ENCODE measurements at places on chromosomes 16 and 17.

- no peak for DNase-seq
Measured at GRCh38 chr17:56831369-56832095, 2.2 kb downstream of the C17orf67 start.

DNA sequence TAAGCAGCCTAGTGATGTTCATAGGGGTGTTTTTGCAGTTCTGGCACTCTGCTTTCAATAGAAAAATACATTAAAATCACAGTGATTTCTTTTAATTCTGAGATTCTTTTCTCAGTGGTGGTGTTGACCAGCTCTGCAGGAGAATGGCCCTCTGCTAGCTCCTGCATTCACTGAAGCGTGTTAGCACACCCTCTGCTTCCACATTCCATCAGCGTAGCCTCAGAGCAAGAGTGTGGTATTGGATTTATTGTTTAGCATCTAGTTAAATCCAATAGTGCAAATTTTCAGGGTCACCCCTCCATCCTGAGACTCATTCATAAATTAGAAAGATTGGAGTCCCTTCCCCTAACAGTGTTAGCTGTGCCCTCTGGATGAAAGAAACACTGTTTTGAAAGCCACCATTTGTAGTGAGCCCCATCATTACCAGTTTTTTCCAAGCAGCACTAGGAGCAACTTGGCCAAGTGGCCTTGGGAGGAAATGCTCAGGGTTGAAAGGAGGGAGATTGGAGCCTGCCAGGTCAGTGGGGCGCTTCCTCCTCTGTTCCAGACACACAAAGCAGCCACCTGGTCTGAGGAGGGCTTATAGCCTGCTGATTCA, 45.7 kb downstream of the B9D1 start:
- DNase-seq = no peak

DNA sequence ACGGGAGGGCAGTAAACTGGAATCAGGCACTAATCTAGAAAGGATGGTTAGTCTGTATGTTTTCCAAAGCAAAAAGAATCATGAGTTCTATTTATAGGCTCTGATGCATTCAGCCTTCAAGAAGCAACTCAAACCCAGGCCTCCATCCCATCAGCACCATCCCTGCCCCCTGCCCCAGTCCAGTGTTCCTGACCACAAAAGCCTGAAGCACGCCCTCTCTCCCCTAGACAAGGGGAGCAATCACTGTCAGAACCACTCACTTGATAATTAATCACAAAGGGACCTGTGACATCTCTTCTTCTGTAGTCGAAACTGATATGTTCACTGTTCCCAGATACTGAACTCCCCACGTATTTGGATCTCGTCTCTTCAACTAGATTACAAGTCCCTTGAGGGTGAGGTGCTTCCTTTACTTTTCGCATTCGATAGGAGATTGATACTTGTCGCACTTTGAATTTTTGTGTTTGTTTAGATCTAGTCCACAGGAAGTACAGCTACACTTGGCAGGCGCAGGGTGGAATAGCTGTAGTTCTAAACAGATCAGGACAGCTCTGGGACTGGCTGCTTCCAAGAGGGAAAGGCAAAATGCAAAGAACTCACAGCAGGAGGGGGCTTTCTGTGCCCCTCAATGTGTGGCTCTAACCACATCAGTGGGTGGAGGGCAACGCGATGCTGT, 36.4 kb upstream of the CCDC182 start:
- DNase-seq = no peak

DNA sequence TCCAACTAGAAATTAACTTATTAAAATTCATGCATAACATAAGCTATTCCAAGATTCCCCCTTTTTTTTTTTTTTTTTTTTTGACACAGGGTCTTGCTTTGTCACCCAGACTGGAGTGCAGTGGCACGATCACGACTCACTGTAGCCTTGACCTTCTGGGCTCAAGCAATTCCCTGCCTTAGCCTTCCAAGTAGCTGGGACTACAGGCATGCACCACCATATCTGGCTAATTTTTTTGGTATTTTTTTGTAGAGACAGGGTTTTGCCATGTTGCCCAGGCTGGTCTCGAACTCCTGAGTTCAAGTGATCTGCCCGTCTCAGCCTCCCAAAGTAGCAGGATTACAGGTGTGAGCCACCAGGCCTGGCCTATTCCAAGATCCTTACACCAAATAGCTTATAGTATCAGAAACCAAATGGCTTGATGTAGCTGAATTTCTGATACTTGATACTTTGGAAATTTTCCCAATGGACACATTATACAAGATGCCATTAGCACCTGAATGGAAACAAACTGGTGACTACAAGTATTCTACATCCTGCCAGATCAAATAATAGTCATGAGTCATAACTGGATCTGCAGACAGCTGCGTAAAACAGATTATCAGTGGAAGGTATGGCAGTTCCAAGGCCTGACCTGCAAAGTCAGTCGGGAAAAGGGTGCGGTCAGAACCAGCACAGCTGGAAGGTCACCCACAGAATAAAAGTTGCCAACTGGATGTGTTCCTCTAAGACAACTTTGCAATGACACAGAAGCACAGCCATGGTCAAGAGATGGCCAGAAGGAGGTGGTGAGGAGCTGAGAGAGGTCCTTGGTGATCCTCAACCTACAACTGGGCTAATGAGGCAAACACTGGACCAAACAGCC, 14.5 kb downstream of the TUBG1 start:
- DNase-seq = no peak

- DNase-seq = no peak
Measured at GRCh38 chr17:70297397-70297796, 128.1 kb downstream of the KCNJ2 start.

DNA sequence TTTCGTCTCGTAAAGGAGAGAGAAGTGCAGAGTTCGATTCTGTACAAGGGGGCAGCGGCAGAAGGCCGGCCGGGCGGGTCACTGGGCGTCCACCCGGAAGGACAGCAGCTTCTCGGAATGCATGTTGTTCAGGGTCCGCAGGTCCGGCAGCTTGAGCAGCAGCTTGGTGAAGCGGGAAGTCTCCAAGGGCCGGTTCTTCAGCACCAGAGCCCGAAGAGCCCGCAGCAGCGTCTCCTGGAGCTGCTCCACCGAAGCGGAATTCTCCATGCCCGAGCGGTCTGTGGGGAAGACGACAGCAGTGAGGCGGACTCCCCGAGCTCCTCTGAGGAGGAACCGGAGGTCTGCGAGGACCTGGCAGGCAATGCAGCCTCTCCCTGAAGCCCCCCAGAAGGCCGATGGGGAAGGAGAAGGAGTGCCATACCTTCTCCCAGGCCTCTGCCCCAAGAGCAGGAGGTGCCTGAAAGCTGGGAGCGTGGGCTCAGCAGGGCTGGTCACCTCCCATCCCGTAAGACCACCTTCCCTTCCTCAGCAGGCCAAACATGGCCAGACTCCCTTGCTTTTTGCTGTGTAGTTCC, 7.3 kb downstream of the NR1D1 start:
- DNase-seq = no peak

DNA sequence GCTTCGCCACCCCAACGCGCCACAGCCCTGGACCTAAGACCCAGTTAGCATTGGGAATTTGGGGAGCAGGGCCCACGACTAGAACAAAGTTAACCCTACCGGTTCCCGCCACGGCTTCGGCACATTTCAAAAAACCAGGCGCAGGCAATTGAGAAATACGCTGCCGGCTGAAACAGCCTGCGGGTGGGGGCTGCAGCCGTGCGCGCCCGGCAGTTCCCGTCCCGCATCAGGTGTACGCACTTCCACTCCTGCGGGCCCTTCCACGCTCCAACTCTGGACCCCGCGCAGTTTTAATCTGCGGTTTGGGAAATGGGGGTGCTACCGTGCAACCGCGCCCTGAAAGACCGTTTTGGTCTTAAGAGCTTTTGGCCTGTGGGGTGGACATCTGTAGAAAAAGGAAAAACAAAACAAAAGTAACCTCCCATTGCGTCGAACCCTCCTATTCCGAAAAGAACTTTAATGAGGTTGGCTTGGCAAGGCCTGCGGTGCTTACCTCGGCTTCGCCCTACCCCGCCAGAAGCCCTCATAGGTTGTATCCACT, 7.1 kb downstream of the IRX5 start:
- DNase-seq = no peak

GRCh38 chr17:59502800-59503199, 62.6 kb upstream of the DHX40 start:
- no peak for DNase-seq

- peak; percentile 22 for DNase-seq
Measured at GRCh38 chr17:49556223-49556943, 19.3 kb upstream of the NXPH3 start.

DNA sequence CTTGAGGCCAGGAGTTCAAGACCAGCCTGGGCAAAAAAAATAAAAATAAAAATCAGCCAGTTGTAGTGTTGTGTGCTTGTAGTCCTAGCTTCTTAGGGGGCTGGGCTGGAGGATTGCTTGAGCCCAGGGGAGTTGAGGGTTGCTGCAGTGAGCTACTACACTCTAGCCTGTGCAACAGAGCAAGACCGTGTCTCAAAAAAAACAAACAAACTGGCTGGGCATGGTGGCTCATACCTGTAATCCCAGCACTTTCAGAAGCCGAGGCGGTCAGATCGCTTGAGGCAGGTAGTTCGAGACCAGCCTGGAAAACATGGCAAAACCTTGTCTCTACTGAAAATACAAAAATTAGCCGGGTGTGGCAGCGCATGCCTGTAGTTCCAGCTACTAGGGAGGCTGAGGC, 4.9 kb upstream of the UBALD2 start:
- no peak for DNase-seq

GRCh38 chr17:35978346-35978745, 3.0 kb downstream of the CCL16 start:
- no peak for DNase-seq

DNA sequence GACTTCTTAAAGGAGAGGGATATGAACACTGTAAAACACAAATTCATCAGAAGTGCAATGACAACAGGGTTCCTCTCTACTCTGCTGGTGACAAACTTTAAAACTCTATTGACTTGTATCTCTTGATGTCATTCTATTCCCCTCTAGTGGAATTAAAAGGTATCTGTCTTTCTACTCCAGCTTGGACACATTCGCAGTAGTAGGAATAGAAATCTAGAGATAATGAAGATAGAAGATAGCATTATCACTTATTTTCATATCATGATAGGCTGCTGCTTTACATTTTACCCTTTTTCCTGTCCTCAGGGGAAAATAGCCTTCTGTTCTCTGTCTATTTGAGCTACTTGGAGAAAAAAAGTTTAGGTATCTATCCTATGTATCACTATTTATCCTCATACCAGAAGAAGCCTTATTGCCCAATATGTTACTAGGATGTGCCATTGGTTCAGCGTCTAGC, 209.6 kb upstream of the CACNG5 start:
- DNase-seq = no peak

- DNase-seq = peak; percentile 7
Measured at GRCh38 chr17:78958641-78959127, 21.0 kb downstream of the LGALS3BP start.

- no peak for DNase-seq
Measured at GRCh38 chr16:20884240-20884556, 16.0 kb downstream of the DCUN1D3 start.

- DNase-seq = no peak
Measured at GRCh38 chr16:22786284-22786683, 27.7 kb upstream of the HS3ST2 start.

DNA sequence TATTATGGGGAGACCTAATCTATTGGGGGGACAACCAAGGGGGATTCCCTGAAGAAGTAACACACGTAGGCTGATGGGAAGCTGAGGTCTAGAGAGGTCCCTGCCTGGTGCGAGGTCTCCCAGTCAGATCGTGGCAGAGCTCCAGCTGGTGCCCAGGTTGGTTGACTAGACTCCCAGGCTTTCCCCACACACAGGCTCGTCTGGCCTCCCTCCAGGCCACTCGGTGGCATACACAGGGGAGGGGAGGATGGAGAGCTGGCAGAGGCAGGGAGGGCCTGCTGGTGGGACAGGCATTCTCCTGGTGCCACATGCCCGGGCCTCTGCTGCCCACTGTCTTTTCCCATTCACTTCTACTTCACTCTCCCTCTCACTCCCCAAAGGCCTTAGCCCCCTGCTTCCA, 8.5 kb upstream of the SOCS3 start:
- DNase-seq = no peak

- DNase-seq = no peak
Measured at GRCh38 chr17:77228241-77228752, 87.5 kb downstream of the SEC14L1 start.

DNA sequence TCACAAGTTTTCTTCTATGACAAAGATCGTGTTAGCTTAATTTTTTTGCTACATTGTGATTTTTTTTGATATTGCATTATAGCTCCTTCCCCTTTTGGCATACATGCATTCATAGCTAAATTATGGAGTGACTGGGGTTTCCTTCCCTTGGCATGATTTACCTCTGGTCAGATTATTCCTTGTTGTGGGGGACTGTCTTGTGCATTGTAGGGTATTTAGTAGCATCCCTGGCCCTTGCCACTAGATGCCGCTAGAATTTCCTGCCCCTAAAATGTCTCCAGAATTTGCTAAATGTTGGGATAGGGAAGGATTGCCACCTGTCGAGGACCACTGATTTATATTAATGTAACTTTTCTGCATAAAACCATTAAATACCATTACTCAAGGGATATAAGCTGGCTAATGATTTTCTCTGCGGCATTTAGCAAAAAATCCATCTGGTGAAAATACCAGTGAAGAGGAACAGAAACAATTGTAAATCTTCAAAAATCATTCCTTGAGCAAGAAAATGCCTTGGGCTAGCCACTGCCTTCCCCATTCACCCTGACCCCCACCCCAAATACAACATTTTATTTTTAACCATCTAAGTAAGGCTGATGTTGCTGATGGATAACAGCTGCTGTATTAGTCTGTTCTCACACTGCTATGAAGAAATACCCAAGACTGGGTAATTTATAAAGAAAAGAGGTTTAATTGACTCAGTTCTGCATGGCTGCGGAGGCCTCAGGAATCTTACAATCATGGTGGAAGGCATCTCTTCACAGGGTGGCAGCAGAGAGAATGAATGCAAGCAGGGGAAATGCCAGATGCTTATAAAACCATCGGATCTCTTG, 195.2 kb downstream of the MAP2K6 start:
- no peak for DNase-seq

DNA sequence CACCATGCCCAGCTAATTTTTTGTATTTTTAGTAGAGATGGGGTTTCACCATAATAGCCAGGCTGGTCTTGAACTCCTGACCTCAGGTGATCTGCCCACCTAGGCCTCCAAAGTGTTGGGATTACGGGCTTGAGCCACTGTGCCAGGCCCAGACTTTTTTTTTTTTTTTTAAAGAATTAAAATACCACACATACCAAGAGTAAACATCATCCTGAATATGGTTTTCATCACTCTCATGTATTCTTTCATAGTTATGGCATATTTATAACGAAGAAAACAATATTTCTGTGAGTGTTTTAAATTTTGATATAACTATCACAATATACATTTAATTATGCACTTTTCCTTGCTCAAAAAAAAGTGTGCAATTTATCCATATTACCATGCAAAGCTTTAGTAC, 48.2 kb downstream of the MARVELD3 start:
- no peak for DNase-seq

GRCh38 chr17:213286-214105, 32.0 kb upstream of the DOC2B start:
- DNase-seq = no peak

GRCh38 chr16:14013571-14014283, 57.4 kb upstream of the MRTFB start:
- DNase-seq = peak; percentile 60

- DNase-seq = no peak
Measured at GRCh38 chr17:1797323-1797722, 32.4 kb downstream of the SMYD4 start.
